IPS DF 19.7 (cell line): ENCODE measurements at places on chromosomes 3 and 15.

DNA sequence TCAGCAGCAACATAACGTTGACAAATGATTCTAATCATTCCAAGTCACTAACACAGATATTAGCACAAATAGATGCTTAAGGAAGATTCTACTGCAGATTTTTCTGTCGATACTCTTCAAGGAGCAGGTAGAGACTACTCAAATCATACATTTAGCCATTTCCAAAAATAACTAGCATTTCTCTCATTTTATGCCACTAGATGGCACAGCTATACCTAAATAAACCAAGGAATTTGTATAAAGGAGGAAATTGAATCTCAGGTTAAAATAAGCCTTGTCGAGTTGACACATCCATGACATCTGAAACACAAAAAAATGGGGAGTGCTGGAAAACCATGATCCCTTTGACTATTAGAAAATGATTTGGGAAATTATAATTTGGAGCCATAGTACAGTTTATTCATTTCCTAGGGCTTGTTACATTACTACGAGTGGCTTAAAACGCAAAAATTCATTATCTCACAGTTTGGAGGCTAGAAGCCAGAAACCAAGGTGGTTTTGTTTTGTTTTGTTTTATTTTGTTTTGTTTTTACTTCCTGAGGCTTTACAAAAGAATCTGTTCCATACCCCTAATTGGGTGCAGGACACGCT lies 59.5 kb upstream of the STRIT1 start:
- DNase-seq: no peak

DNA sequence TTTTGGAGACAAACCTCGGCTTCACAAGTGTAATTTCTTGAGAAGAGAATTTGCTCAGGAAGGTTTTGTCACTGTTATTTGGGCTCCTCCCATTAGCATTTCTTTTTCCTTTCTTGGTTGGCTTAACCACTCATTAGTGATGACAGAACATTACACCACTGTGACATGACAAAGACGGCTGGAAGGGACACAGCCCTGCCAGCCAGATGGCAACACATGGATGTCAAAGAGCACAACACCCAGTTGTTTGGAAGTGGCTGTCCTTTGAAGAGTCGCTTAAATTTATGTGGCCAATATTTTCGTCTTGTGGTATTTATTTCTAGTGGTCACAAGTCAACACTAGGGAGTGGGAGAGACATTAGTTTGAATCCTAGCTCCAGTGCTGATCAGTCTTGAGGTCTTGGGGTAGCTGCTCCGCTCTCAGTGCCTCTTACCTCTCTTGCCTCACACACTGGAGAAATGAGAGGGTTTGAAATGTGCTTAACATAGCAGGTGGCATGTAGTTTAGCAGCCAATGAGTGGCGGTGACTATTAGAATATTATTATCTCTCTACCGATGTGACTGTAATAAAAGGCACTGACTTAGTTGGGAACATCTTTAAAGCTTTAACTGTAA lies 92.8 kb downstream of the FRMD4B start:
- no peak for DNase-seq

DNA sequence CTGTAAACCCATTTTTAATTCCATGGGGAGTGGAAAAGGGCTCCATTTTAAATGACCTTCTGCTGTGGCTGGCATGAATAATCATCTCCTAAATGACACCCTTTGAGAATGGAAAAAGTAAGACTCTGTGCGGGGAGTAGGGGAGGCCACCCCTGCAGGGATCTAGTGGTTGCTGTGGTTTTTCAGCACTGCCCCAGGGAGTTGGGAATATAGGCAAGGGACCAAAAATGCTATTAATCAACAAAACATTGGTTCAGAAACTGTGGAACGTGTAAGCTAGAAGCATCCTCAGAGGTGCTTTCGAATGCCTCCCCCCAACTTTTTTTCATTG lies 30.1 kb upstream of the ADAMTS7 start:
- no peak for DNase-seq

GRCh38 chr15:73866881-73867410 lies 6.4 kb upstream of the TBC1D21 start:
- peak; percentile 52 for DNase-seq

GRCh38 chr3:19384868-19385267 lies 236.6 kb downstream of the KCNH8 start:
- no peak for DNase-seq

DNA sequence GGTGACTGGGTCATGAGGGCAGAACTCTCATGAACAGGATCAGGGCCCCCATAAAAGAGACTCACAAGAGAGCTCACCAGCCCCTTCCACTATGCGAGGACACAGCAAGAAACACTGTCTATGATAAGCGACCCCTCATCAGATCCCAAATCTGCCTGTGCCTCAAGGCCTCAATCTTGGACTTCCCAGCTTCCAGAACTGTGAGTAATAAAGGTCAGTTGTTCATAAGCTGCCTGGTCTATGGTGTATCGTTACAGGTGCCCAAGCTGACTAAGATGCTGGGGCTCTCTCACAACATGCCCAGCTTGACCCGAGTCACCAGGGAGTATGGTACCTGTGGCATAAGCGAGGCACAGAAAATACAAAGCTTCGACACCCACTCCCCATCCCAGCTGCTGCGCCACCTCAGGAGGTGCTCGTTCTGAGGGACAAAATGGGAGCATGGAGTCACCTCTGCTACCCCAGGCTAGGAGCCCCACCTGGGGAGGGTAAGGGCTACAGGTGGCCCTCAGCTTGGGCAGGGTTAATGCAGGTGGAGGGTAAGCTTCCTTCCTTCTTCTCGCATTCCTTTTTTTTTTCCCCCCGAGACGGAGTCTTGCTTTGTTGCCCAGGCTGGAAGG lies 234.1 kb downstream of the ADAMTS17 start:
- DNase-seq: no peak

DNA sequence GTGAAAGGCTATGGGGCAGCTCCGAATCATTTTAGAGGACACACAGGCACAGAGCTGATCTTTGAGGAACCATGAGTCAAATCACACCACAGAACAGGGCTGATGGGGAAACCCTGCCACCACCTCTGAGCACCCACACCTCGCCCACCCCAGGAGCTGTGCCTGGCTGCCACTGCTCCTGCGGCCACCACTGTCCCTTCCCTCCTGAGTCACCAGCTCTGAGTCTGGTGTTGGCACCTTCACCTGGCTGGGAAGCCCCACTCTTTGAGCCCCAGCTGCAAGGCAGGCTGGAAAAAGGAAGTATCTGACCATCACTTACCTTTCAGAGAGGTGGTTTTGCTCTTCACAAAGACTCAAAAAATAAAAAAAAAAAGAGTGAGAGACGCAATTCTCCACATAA lies 63.6 kb upstream of the MEF2A start:
- no peak for DNase-seq

DNA sequence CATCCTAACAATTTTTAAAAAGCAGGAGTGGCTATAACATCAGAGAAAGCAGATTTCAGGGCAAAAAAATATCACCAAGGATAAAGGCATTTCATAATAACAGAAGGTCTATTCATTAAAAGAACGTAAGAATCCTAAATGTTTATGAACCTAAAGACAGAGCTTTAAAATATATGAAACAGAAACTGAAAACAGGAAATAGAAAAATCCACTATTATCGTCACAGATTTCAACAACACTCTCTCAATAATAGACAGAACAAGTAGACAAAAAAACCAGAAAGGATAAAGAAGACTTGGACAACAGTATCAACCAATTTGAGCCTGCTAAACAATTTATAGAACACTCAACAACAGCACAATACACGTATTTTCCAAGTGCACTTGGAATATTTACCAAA lies 71.4 kb downstream of the FBXL22 start:
- no peak for DNase-seq

DNA sequence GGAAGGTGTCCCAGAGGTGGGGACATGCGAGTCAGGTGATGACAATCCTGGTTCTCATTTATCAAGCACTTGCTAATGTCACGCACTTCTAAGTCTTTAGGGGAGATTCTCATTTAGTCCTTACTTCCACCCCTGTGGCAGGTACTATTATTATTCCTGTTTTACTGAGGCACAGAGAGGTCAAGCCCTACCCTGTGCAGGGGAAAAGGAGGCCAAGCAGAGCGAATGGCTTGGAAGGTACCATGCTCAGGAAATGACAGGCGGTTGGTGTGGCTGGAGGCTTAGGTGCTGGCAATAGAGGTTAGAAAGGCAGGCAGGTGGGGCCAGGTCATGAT lies 268.9 kb downstream of the UACA start:
- DNase-seq: no peak

DNA sequence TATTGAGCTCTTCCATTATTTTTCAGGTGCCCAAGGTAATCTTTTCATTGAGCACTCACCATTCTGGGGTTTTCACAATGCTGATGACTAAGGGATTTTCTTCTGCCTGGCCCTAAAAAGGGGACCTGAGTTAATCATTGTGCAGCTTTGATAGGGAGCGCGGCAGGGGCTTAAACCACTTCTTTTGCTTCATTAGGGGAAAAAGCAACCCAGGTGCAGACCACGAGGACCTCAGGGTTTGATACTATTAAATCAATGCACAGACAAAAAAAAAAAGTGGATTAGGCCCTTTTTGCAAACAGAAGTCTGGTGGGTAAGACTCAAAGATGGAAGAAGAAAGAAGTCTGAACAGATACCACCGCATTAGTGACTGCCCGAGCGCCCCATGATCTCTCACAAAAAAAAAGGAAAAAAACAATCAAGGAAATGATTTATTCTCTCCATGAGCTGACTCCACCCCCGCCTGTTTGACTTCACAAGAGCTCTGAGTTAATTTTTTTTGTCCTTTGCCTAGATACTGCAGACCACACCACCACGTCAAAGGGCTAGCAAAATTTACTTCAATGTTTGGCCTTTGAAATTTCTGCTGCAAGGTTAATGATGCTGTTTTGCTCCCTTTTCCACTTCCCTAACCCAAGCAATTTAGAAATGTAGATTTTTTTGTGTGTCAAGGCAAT lies 78.0 kb upstream of the FEZF2 start:
- no peak for DNase-seq

DNA sequence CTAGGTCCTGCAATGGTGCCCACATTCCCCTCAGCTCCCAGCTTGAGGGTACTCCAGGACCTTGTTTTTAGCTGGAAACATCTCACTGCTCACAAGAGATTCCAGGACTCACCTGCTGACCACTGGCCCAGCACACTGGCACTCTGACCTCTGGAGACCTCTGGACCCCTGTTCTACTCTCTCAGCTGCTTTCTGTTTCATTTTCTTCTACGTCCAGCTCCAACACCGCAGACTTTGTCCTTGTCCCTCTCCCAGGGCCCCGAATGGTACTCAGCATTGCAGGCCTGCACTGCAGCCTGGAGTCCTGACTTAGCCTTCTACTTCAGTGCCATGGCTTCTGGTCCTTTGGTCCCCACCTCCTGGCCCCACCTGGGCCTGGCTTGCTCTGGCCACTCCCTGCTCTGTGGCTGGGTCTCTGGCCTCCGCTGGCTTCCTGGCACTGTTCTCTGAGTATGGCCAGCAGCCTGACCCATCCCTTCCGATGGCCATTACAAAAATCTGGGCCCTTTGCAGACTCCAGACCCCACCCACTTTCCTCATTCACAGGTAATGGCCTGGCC lies 27.9 kb downstream of the KY start:
- DNase-seq: no peak

- DNase-seq: no peak
Observed at GRCh38 chr3:157204431-157204830, 44.5 kb upstream of the CCNL1 start.

DNA sequence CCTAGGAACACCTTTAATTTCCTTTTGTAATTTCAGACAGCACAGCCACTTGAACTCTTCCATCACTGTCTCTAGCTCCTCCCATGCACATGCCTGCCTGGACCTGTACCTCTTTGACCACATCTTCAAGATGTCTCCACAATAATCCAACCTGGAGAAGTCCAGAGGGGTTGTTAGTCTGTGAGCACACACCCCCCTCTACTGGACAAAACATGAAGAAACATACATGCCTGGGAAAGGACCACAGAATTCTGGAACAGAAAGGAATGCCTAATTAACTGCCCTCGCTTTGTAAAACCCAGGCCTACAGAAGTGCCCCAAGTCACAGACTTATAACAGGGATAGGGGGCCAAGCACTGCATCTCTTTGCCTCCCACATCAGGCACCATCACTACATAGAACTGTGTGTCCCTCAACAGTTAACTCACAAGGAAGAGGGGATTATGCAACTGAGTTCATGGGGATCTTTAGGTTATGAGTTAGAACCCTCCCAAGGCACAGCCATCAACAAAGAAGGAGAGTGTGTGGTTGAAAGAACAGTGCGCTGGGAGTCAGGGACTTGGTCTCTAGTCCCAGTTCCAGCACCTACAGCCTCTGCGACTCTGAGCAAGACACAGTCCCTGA lies 61.7 kb downstream of the FMN1 start:
- DNase-seq: peak; percentile 28

- DNase-seq: no peak
Observed at GRCh38 chr3:144466114-144466513, 494.5 kb downstream of the DIPK2A start.

DNA sequence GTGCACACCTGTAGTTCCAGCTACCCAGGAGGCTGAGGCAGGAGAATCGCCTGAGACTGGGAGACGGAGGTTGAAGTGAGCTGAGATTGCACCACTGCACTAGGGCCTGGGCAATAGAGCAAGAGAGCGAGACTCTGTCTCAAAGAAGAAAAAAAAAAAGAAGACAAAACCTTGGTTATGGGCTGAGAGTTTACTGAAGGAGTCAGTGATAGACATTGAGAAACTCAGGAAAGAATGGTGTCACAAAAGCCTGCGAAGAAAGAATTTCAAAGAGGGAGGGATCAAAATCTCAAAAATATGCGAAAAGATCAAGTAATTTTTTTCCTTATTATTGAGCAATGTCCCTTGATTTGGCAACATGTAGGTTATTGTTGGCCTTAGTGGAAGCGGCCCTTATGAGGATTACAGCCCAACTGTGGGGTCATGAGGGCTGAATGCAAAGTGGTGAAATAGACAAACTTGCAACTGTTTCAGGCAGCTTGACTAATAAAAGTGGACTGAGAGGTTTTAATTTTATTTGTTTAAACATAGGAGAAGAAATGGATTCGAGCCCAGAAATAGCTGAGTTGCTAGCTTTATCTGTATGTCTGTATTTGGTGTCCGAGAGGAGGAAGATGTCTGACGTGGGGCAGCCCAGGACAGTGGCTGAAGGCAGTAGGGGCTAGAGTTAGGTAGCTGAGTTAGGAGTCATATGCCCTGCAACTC lies 18.8 kb upstream of the CELF6 start:
- no peak for DNase-seq

DNA sequence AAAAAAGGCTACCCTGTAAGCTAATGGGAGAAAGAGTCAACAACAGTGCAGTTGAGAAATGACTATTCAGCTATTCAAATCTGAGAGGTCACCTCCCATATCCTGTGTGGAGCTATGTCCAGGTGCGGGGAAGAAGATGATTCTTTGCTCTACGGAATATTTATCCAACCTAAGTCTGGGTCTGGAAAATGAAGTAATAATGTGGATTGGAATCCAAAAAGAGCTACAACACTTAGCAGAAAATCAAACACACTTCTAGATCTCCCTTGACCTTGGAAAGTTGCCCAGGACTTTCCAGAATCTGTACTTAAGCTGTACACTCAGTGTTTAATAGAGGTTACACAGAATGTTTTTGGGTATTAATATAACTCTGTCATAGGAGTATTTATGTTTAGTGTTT lies 251.9 kb downstream of the NAALADL2 start:
- DNase-seq: no peak

- no peak for DNase-seq
Observed at GRCh38 chr3:71135373-71136088, 448.0 kb downstream of the FOXP1 start.
